ENCODE measurements at places on chromosomes 2 and 18.

GRCh38 chr2:213251618-213252017, 32.6 kb upstream of the SPAG16 start:
- DNase-seq: no peak

DNA sequence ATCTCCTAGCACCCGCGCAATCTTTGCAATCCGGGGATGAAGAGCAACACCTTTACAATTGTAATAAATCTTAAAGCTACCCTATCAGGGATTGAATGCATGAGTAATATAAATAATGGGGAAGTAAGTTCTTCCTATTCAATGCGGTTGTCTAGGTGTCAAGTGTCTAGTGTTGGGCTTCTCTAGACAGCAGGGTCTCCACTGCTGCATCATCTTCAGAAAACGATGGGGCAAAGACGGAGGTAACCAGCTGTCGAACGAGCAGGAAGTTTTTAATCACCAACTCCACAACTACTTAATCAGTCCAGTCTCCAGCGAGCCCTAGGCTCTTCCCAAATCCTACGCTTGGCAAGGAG, 573 bp downstream of the STAM2 start:
- DNase-seq: no peak

DNA sequence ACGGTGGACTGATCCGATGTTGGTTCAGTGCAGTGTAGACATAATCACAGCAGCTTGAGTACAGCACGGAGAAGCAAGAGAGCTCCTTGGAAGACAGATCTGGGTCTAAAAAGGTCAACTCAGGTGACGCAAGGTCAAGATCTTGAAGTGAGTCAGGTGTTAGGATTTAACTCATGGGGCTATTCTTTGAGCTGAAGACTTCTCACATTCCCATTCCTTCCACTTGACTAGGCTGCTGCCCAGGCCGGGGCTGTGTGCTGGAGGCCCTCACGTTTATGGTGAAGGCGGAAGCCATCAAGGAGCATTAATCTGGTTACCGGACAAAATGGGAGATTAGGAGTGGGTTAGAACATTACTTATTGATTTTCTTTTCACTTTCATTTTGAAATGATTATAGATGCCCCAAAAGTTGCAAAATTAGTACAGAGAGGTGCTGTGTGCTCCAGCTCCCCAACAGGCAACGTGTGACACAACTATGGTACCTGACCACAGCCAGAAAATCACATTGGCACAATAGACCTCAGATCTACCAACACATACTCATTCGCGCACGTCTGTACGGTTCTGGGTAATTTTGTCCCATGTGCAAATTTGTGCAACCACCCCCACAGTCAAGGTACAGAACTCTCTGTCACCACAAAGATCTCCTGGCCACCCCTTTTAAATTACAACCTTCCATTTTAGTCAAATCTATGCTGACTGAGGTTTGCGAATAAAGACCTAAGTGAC, 77.6 kb upstream of the SEC11C start:
- no peak for DNase-seq

GRCh38 chr2:53527056-53527455, 240.5 kb upstream of the CHAC2 start:
- DNase-seq: no peak

DNA sequence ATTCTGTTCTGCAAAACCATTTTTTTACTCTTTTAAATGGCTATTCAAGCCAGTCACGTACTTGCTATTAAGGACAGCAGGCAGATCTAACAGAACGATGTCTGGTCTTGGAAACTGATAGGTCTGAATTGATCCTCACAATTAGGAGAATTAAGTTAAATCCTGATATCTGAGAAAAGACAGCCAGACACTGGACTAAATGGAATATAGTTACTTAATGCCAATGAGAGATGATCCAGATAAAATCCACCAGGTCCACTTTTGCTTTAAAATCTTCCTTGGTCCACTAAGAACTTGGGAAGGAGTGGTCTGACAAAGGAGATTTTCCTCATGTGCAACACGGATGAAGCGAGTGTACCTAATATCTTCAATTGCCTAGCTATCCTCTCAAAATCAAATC, 86.9 kb downstream of the PLEKHM3 start:
- no peak for DNase-seq

DNA sequence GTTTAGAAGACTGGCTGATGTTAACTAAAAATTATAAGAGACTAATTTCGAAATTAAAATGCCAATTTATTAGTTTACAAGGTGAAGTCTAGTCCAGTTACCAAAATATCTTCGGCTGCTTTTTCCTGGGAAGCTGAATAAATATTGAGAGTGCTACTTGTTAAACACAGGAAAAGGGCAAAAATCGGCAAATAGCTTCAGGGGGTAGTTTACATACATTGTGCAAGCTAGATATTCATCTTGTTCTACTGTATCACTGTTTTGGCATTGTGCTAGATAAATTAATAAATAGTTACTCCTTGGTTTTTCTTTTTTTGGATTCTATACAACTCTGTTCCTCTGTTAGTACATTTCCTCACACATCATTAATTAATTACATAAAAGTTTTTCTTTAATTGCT, 29.3 kb downstream of the NHEJ1 start:
- no peak for DNase-seq

- no peak for DNase-seq
Measured at GRCh38 chr18:75422341-75422910, 5.1 kb downstream of the SMIM21 start.

DNA sequence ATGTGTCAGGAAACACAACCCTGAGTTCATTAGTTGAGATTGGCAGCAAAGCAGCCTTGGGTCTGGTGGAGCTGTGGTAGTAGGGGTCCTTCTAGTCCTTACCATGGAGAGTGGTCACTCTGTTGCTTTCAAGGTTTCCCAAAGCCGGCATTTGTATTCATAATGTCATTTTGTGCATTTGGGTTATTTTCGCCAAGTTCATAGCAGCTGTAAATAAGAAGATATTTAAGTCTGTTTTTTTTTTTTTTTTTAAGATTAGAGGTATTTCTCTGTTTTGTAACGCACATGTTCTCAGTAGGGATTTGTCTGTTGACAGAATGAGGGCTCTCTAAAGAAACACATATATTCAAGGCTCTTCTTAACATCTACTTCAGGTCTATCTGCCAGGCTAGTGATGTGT, 114.1 kb downstream of the PRPF40A start:
- DNase-seq: no peak

- no peak for DNase-seq
Measured at GRCh38 chr2:207782238-207783030, 12.7 kb upstream of the FZD5 start.

GRCh38 chr2:77121518-77121917, 400.7 kb downstream of the LRRTM4 start:
- DNase-seq: no peak

GRCh38 chr2:227703961-227704360, 13.9 kb downstream of the SLC19A3 start:
- DNase-seq: no peak

DNA sequence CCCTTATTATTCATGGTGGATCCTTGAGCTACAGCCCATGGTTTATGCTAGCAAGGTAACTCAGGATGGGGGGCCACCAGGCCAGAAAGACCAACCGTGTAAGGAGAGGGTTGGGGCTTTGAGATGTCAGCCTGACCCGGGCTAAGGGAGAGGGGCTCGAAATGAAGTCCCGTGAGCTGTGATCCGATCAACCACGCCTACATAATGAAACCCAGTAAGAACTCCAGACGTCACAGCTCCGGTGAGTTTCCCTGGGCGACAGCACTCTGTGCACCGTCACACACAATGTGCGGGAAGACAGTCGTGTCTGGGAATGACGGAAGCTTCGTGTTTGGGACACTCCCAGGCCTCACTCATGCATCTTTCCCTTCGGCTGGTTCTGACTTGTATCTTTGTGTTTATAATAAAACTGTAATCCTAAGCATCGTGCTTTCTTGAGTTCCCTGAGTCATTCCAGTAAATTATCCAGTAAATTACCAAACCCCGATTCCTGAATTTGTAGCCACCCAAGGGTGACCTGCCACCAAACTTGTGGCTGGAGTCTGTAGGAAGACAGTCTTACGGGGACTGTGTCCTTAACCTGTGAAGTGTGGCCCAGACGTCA, 44.2 kb downstream of the CYP27C1 start:
- DNase-seq: no peak

DNA sequence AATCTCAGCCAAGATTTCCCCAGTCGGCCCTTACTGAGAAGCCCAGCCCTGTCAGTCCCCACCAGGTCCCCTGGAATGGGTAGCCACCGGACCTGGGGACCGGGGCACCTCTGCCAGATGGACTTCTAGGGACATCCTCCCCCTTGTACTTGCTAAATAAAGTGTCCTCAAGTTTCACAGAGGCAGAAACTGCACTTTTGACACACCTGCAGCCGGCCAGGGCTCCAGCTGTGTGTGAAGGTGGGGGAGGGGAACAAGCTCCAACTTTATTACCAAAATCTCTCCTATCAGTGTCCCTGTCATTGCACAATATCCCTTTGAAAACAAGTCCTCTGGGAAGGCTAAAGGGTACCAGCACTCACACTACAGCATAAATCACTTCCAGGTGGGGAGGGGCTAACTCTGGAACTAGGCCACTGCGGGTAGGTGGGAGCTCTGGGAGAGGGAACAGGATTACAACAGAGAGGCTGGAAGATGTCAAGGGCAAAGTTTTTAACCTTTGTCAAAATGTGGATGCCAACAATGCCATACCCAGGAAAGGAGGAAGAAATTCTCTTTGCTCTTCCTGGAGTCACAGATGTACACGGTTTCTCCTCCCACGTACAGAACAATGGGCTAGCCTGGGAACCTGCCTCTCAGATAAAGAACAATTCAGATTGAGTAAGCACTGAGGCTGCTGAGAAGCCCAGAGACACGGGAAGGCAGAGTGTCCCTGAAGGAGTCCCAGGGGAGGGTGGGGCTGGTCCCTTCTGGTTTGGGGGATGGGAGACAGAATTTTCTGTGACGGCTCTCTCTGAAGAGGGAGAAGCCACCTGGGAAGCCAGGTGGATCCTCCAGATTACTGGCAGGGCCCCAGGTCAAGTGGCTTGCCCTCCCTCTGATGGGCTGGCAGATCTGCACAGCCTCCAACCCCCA, 11.0 kb downstream of the SDC1 start:
- DNase-seq: no peak
